ENCODE measurements at places on chromosomes 2 and 18.

DNA sequence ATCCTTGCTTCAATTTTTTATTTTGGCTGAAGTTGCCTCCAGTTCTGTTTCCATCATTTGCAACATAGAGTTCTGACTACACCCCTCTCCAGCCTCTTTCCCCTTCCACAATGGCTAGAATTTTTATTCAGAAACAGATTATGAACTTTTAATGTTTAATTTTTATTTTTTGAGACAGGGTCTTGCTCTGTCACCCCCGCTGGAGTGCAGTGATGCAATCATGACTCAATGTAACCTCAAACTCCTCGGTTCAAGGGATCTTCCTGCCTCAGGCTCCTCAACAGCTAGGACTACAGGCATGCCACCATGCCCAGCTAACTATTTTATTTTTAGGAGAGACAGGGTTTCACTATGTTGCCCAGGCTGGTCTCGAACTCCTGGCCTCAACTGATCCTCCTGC lies 2.8 kb downstream of the NTSR2 start:
- DNase-seq = no peak

DNA sequence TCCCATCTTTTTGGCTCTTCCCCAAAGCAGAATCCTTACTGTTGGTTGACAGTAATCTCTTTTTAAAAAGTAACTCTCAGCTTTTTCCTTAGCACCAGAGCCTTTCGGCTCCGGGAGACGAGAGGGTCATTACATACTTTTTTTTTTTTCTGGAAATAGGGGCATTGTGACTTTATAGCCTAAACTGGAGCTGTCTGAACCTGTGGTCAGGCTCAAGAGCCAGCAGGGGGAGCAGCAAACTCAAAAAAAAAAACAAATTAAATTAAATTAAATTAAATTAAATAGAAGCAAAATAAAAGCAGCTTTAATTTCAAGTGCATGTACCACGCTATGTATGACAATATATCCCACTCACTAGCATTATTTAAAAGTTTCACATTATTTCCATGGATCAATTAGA lies 156.6 kb downstream of the DTNA start:
- no peak for DNase-seq

- DNase-seq = no peak
Measured at GRCh38 chr18:40063488-40063887, 1891.5 kb upstream of the PIK3C3 start.

- DNase-seq = no peak
Measured at GRCh38 chr2:174835797-174836255, 71.6 kb upstream of the CHRNA1 start.

DNA sequence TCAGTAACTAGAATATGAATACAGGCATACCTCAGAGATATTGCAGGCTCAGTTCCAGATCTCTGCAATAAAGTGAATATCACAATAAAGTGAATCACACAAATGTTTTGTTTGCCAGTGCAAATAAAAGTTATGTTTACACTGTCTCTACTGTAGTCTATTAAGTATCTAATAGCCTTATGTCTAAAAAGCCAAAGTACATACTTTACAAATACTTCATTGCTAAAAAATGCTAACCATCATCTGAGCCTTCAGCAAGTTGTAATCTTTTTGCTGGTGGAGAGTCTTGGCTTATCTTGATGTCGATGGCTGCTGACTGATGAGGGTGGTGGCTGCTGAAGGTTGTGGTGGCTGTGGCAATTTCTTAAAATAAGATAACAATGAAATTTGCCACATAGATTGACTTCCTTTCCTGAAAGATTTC lies 159.4 kb downstream of the MYO1B start:
- no peak for DNase-seq

- DNase-seq = no peak
Measured at GRCh38 chr2:46342566-46343315, 45.5 kb downstream of the EPAS1 start.

GRCh38 chr2:241458687-241459086 lies 49.7 kb downstream of the STK25 start:
- no peak for DNase-seq

- DNase-seq = no peak
Measured at GRCh38 chr18:2100694-2101213, 470.6 kb downstream of the METTL4 start.

- no peak for DNase-seq
Measured at GRCh38 chr2:77487074-77487803, 34.9 kb downstream of the LRRTM4 start.

DNA sequence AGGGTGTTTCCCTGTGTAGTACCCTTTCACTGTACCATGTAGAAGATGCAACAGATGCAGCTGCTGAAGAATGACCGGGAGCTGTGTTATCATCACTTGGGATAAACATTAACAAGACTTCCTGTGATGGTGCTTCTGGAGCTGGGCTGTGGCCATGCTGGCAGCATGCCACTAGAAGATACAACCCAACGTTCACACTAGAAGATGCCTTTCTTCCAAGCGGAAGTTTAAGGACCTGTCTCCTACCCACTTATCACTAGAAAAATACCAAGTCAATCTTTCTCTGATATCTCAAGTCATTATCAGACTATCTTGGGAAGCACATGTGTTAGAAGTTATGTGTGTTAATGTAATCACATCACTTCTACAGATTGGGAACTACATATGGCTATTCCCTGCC lies 953.5 kb downstream of the CNTNAP5 start:
- DNase-seq = no peak

DNA sequence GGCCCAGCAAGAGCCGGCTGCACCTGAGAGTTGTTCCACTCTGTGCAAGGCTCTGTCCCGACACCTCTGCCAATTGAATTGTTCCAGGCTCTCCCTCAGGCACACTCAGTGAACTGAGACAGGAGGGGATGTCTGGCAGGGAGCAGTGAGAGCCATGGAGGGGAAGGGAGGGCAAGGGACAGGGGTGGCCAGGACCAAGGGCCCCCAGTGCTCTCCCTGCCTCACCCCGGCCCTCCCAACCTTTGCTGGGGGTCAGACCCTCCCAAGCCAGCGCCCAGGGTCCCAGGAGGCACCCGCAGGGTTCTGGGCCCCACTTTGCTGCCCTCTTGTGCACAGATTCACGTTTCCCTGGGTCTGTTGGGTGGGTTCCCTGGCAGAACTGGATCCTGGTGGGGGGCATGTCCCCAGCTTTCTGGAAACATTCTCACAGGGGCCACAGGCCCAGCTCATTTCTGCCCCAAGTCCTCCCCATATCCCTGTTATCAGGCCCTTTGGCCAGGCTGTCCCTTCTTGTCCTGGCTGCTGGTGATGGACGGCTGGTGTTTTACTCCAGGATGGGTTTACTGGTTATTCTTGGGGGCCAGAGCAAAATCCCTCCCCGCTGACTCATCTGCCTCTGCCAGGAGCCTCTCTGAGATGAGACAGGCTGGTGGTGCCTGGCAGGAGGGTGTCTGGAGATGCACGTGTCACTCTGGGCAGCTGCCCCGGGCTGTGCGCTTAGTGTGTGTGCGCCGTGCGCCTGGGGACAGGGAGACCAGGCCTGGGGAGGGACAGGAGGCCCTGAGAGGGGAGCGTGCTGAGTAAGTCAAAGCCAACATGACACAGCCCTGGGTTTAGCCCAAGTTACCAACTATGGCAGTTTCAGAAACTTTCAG lies 136.5 kb upstream of the CTDP1 start:
- DNase-seq = no peak

GRCh38 chr18:21509062-21509461 lies 91.4 kb downstream of the ESCO1 start:
- no peak for DNase-seq

DNA sequence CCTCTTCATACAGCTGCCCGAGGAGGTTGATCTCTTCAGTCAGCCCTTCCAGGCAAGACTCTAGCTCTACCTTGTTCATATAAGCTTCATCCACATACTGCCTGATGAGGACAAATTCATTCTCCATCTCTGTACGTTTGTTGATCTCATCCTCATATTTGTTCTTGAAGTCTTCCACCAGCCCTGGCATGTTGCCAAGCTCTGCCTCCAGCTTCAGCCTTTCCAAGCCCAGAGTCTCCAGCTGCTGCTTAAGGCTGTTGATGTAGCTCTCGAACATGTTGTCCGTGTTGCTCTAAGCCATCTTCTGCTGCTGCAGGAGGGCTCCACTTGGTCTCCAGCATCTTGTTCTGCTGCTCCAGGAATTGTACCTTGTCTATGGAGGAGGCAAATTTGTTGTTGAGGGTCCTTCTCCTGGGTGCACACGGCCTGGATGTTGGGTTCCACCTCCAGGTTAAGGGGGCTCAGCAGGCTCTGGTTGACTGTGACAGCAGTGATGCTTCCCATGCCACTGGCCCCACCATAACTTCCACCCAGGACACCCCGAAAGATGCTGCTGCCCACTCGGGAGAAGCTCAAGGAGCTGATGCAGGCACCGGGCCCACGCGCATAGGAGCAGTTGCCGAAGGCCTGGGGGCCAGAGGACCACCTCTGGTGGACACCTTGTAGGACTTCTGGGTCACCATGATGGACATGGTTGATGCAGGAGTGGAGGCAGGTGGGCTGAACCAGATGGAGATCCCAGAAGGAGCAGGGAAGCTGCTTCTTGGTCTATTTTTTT lies 30.3 kb downstream of the ICA1L start:
- DNase-seq = no peak

GRCh38 chr2:175854665-175855064 lies 147.4 kb downstream of the LNPK start:
- DNase-seq = no peak

- DNase-seq = no peak
Measured at GRCh38 chr2:161995553-161996016, 78.4 kb downstream of the DPP4 start.

DNA sequence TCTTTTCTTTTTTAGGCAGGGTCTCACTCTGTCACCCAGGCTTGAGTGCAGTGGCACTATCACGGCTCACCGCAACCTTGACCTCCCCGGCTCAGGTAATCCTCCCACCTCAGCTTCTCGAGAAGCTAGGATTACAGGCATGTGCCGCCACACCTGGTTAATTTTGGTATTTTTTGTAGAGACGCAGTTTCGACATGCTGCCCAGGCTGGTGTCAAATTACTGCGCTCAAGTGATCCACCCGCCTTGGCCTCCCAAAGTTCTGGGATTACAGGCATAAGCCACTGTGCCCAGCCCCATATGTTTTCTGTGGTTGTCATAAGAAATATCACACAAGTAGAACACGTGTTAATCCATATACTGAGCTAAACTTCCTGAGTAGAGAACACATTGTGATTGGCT lies 14.6 kb downstream of the ENOSF1 start:
- DNase-seq = no peak

GRCh38 chr18:13427354-13427753 lies 208.8 kb downstream of the LDLRAD4 start:
- no peak for DNase-seq

- DNase-seq = no peak
Measured at GRCh38 chr18:48676346-48676745, 137.5 kb downstream of the CTIF start.

DNA sequence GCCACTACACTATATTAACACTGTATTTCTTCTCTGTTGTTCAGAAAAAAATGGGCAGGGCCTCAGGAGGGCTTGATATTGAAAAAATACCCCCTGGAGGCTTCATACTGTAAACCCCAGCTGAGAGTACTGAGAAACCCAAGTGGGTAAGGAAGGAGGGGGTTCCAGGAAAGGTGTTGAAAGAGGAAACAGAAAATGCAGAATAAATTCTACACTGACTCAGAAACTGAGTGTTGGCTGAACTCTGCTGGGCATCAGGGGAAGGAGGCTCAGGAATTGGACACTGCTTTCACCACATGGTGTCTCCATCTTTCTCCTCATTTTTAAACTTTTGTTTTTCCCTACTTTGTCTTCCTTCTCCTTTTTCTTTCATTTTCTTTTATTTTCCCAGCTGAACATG lies 253.7 kb downstream of the DYM start:
- no peak for DNase-seq

GRCh38 chr2:159904127-159904958 lies 106.3 kb upstream of the CD302 start:
- peak; percentile 24 for DNase-seq

DNA sequence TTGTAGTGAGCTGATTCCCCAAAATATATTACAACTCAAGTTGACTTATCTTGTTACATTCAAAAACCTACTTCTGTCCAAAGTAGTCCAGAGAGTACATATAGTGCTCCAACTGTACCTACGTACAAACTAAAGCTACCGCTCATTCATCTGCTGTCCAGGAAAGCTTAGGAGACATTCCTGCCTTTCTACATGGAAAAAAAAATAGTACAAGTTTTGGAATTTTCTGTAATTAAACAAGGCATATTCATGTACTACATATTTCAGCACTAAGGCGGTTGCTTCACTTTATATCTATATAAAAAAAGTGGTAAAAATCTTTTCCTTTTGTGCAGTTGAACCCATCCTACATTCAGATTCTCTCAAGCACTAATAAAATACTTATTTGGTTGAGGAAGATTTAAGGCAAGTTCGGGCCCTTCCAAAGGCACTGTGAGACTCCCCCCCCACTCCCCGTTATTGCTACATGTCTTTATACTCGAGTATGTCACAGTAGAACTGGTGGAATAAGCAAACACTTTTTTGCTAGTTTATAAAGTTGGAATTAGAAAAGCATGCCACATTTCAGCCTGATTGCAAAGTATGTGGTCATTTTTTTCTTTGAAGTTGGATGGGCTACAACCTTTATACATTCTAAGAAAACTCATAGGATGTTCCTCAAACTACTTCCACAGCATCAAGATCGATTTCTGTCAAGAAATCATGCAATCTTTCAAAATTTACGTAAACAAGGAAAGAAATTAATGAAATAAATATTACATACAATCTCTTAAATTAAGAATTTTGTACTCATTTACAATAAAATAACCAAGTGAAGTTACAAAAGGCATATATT lies 3.7 kb downstream of the ZFP36L2 start:
- DNase-seq = no peak

GRCh38 chr2:220096406-220096805 lies 469.0 kb downstream of the SLC4A3 start:
- no peak for DNase-seq

DNA sequence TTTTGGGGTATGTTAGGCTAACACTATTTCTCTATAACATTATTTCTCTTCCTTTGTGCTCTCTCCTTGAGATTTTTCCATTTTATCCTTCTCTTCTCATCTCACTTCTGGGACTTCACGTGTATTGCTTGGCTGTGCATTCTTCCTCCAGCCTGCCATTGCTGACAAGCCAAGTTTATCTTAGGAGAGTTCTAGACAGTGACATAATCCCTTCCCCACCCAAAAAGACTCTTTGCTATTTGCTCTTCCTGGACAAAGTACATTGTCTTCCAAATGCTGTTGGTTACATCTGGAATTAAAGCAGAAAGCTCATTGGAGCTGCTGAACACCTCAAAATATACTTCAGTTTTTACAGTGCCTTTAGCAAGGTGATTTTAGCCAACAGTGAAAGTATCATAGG lies 8.9 kb downstream of the TSPYL6 start:
- DNase-seq = no peak

DNA sequence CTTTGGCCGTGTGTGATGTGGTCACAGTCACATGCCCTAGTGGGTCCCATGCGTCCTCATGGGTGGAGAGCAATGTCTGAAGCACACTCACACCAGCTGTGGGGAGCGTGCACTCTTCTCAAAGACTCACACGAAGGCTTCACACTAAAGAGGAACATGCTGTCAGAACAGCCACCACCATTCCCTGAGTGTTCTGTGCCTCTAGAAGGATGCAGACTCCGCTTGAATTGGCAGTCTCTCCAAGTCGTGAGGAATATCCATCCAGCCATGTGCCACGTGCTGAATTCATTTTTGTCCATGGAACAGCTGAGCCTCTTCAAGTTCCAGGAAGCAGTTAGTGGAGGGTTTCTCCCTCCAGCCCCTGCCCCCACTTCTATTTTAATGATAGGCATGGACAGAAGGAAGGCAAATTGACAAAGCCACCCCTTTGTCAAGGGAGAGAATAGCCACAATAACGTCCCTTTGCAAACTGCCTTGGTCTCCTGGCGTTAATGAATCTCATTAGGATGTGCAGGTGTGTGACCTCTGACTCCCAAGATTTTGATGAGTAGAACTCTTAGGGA lies 464.3 kb upstream of the ID2 start:
- peak; percentile 27 for DNase-seq
